ENCODE measurements at places on chromosomes 12 and 14.

- DNase-seq, result no peak
Measured at GRCh38 chr14:74526854-74527585, 33.5 kb downstream of the ISCA2 start.

- DNase-seq, result no peak
Measured at GRCh38 chr12:104304261-104305009, 896 bp downstream of the EID3 start.

GRCh38 chr14:106850913-106851825 is 1324.8 kb downstream of the TMEM121 start:
- peak; percentile 55 for DNase-seq

DNA sequence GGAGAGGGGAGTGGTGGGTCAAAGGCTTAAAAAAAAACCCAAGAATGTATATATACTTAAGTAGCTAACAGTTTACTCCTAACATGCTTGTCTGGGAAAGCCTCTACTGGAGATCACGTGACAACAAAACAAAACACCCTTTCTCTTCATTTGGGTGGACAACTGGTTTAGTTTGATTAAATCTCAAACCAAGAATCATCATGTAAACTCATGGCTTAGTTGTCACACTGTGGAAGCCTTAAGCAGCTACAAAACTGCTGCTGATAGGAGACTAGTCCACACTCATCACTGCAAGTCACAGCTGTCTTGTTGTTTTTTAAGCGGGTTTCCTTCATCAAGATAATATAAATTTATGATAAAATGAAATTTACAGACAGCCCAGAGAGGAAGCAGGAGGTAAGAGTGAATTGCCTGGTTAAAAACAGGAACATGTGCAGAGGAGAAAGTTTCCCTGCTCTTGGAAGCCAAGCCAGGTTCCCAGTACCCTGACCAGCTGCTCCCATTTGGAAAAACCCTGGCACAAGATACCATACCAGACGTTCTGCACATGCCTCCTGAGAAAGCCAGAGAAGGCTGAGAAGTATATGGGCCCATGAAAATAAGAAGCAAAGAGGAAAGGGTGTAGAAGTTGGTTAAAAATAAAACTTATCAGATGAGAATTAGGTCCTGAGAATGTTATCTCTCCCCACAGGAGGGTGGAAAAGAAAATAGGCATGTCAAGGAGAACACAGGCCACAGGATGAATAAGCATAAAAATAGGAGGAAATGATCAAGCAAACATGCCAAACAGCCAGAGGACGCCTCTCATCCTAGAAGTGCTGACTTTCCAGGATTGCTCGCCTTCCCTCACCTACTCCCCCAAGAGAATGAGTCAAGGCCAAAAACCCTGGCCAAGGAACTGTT is 34.0 kb downstream of the EGLN3 start:
- no peak for DNase-seq

DNA sequence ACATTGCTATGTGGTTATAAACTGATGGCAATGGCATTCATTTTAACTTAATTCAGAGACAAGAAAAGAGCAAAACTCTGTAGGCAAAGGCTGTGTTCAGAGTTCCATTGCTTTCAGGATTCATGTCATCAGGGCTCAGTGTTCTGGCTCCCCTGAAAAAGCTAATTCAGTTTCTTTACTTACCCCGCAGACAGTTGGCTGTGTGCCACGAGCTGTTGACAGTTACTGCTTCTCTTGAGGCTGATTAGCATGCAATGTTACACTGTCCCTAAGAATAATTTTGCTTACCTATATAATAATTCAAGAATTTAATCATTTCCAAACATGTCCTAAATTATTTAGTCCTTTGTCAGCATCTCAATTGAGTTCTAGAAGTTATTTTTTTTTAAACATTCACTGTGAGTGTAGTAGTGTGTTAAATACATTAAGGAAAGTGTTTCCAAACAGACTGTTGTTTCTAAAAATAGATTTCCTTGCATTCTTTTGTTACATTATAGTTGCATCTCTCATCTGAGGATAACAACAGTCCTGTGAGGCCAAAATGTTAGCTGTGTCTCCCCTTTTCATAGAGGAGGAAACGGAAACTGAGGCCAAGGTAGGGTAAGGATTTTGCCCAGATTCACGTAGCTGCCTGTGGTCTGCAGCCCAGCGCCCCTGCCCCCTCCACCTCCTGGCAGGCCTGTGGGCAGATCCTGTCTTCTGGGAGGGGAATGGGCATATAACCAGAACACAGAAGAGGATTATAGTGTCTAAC is 98.6 kb downstream of the PELI2 start:
- no peak for DNase-seq

DNA sequence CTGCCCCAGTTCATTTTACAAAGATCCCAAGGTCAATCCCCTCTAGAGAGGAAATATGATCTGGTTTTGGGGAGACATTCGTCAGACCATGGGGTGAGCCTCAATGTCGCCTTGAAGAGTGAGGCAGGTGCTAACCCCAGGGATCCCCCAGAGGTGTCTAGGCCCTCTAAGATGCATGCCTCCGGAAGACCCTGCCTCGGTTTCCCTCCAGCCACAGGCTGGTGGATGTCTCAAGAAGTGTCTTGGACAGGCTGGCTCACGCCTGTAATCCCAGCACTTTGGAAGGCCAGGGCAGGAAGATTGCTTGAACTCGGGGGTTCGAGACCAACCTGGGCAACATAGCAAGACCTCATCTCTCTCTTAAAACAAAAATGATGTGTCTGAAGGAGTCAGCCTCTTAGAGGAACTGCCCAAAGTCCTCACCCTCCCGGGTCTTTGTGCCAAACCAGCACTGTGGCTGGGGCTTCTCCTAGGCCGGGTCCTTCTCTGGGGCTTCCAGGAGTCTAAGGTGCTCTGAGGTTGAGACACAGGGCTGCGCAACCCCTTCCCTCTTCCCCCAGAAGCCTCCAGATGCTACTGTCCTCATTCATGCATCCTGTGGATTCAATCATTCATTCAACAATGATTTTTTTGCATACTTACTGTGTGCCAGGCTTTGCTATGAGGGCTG is 24.7 kb upstream of the BEGAIN start:
- no peak for DNase-seq

- no peak for DNase-seq
Measured at GRCh38 chr12:93679308-93679925, 2.2 kb downstream of the CRADD start.

DNA sequence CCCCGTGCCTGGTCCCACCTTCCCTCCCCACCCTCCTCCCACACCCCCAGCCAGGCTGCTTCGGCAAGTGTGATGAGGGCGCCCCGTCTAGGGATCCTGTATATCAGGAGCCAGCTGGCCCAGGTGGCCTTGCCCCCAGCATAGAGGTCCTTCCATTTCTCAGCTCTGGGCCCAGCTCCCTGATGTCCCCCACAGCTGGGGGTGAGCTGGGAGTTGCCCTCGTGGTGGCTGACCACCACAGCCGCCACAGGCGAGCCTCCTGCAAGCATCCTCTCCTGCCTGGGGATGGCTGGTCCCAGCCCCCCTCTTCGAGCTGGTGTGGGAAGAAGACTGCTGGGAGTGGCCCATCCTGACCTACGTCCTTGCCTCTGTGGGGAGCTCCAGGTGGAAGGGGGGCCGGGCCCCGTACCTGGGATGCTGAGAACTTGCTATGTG is 7.4 kb downstream of the ASPG start:
- DNase-seq, result no peak

DNA sequence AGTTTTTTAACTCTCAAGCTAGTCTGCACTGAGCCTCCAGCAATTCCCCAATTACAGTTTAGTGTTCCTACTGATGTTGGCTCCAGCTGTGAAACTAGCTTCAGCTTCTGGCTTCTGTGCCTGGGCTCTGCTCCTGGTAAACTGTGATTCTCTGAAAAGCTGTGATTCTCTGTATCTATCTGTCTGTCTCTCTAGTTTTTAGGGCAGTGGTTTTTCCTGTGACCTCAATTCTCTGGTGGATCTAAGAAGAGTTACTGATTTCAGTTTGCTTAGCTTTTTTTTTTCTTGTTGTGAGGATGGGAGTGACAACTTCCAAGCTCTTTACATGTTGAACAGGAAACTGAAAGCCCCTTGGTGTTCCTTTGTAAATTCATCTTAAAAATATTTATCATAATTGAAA is 3.8 kb upstream of the HIF1A start:
- DNase-seq, result no peak

- DNase-seq, result no peak
Measured at GRCh38 chr14:93926245-93926872, 785 bp upstream of the FAM181A start.

DNA sequence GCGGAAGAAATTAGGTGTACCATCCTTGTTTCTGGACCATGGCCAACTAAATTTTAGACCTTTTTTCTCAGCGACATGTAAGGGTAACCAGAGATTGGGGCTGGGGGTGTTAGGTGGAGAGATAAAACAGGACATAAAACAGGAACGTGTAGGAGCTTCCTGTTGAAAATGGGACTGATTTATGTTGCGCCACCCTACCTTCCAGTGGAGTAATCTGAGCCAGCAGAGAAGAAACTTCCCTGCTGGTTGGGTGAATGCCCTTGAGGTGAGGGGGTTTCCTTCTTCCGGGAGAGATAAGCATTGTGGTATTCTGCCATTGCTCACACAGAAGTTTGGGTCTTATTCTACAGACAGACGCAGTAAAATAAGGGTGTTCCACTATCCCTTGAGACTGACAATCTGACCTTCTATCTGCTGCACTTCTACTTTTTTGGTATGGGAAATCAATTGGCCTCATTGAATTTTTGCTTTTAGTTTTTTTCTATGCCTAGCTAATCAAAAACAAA is 417.6 kb downstream of the PCNX1 start:
- DNase-seq, result peak; percentile 27

GRCh38 chr12:65557438-65558181 is 266.7 kb upstream of the HMGA2 start:
- DNase-seq, result no peak

DNA sequence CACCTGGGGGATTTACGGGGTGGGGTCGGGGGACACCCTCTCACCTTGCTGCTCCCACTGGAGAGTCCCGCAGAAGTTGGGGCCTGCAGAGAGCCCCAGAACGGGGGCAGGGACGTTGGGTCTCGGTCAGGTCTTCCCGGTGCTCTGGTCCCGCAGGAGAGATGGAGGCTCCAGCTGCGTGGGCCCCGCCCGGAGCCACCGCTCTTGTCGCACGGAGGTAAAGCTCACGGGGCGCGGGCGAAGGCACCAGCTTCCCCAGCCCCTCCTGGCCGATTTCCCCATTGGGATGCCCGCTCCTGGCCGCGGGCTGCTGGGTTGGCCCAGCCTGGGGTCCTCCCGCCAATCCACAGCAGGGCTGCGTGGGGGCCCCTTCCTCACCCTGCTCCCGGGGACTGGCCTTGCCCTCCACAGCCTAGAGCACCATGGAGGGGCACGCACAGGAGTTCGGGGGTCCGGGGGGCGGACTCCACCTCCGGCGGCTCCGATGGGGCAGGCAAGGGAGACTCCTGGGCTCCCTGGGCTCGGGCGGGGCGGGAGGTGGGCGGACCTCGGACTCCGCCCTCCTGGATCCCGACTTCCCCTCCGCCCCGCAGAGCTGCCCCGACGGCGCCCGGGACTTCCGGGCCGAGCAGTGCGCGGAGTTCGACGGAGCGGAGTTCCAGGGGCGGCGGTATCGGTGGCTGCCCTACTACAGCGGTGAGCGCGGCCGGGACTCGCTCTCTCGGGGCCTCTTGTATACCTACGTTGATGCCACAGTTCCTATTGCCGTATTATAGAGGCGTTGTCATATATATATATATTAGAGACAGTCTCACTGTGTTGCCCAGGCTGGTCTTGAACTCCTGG is 8.4 kb downstream of the PAPLN start:
- peak; percentile 63 for DNase-seq

- no peak for DNase-seq
Measured at GRCh38 chr12:129949651-129950050, 45.8 kb upstream of the TMEM132D start.

DNA sequence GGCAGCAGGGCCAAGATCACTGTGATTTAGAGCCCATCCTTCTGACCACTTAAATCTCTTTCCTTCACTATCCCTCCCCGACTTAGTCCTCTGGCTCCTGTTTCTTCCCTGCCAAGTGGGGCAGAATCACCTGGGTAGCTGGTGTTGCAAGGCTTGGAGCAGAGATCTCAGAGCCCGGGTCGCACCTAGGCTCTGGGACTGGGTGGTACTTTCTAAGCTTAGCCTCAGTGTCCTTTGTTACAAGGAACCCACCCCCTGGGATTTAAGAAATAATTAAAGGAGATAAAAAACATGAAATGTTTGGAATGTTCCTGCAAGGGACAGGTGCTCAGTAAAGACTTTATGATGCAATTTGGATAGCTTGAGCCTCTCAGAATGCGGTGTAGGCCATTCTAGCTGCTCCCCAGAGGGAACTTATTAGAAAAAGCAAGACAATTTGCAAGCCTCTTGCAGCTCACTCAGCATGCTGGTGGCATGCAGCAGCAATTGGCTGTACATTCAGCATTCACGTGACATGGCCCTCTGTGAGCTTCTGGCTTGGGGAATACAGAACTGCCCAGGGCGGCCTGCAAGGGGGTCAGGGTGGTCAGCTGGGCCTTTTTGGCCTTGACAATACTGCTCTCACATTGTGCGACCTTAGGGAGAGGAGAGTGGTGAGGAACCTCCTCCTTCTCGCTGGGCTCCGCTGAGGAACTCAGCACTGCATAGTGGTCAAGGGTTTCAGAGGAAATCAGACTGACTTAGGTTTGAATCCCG is 16.8 kb downstream of the C14orf132 start:
- DNase-seq, result no peak

- DNase-seq, result no peak
Measured at GRCh38 chr12:73057428-73057827, 785.3 kb downstream of the TRHDE start.

GRCh38 chr12:60394665-60395064 is 798.8 kb downstream of the SLC16A7 start:
- DNase-seq, result no peak

DNA sequence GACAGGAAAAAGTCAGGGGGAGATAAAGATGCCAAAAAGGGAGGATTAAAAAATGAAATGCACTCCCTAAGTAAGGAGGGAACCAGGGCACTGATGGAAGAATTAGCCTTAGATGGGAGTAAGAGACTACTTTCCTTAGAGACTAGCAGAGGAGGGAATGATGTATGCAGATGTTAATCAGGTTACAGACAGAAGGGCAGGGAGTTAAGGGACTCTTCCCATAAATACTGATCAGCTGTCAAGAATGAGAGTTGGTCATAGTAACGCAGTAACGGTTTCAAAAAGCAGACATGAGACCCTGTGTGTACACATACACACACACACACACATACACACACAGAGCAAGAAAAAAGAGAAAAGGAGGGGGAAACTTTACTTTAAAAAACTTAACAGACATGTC is 93.4 kb downstream of the PHLDA1 start:
- no peak for DNase-seq

GRCh38 chr14:105689722-105690121 is 163.3 kb downstream of the TMEM121 start:
- DNase-seq, result no peak

GRCh38 chr14:56304456-56304855 is 186.2 kb downstream of the PELI2 start:
- no peak for DNase-seq

DNA sequence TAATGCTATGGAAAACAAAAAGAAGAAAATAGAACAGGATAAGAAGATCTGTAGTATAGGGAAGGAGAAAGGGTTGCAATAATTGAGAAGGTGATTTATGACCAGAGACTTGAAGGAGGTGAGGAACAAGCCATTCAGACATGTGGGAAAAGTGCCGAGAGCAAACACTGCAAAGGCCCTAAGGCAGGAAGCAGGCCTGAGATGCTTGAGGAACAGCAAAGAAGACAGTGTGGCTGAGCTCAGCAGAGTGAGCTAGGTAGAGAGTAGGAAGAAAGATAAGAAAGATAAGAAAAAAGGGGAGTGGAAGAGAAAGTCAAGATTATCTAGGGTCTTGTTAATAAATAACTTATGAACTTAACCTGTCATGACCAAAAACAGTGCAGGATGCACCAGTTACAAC is 671.8 kb downstream of the RPS29 start:
- no peak for DNase-seq

- DNase-seq, result no peak
Measured at GRCh38 chr14:77605392-77605972, 11.0 kb downstream of the SPTLC2 start.
